ENCODE measurements at places on chromosomes 3 and 15. TPM values are rescaled to one million over a fixed set of nuclear protein-coding genes. Genes with fewer than 3 reads are reported as not detected.

GRCh38 chr3:111282024-111282423 is 210.4 kb downstream of the NECTIN3 start:
- no peak for DNase-seq

- DNase-seq: no peak
Measured at GRCh38 chr3:189170559-189170958, 1.2 kb upstream of the TPRG1 start.

DNA sequence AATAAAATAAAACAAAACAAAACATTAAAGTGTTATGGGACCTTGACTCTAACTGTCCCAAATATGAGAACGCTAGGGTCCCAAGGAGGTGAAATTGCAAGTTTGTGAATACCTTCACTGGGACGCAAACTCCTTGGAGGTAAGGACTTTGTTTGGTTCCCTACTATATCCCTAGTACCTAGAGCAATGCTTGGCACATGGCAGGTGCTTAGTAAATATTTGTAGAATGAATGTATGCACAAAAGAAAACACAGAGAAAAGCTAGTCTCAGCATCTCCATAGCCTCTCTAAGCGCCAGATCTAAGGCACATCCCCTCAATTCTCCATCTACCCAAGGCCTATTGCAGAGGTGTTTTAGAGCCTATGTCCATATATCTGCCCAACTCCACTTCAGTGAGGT is 30.5 kb downstream of the GPR176 start:
- no peak for DNase-seq

GRCh38 chr3:32391643-32392535 is at the start of gene CMTM7:
Gene CMTM7, plus strand, starts transcription at chr3:32391853. Its CDS starts 54 bp downstream, at chr3:32391907.
- DNase-seq: peak; percentile 69

- no peak for DNase-seq
Measured at GRCh38 chr15:95170561-95171380, 939.4 kb downstream of the MCTP2 start.

GRCh38 chr15:49715211-49715610 is 94.4 kb downstream of the DTWD1 start:
- DNase-seq: no peak

- no peak for DNase-seq
Measured at GRCh38 chr15:26630857-26631256, 142.0 kb downstream of the GABRB3 start.

Gene TTLL3
- 31.1 TPM for total RNA-seq

Gene CLDN18
- total RNA-seq: not detected

DNA sequence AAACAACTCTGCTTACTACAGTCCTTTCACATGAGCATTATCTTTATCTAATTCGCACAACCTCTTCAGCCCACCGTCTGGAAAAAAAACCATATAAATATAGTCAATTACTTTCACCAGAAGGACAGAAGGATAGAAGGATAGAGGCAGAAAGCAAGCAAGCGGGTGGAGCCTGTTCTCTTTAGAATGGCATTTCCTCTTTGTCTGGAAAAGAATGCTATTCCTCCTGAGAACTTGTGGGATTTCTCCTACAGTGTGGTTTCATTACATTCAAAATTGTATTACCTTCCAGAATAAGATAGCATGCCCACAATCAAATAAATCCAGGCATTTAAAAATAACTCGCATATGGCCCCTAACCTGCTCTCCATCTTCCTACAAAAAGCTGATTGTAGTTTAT is 23.1 kb downstream of the SLC30A4 start:
- DNase-seq: peak; percentile 30

- DNase-seq: peak; percentile 32
Measured at GRCh38 chr15:31197497-31198414, 96.2 kb upstream of the TRPM1 start.

Gene SLC28A1
- total RNA-seq: not detected

DNA sequence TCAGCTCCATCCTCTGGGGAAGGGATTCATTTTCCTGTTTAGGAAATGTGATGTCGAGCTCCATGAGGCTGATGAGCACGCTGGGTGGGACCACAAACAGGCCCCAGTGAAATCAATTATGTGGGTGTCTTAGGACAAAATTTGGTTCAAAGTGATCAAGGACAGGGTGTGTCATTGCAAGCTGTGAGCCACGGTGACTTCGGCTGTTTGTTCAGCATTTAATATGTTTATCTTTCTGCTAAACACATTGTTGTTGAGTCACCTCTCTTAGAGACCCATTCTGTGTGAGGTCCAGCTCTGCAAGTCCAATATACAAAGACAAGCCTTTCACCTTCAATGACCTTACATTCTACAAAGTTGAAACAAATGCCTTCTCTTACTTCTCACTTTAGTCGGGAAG is 41.3 kb downstream of the SSR3 start:
- DNase-seq: no peak

DNA sequence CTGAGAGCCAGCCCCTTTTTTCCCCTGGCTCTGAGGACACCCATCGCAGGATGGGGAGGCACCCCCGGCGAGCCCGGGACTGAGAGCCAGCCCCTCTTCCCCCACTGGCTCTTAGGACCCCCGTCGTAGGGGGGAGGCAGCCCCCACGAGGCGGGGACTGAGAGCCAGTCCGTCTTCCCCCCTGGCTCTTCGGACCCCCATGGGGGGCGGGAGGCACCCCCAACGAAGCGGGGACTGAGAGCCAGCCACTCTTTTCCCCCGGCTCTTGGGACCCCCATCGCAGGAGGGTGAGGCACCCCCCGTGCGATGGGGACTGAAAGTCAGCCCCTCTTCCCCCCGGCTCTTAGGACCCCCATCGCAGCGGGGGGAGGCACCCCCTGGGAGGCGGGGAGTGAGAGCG is 36.8 kb upstream of the SSUH2 start:
- DNase-seq: no peak

Gene GATM
- 0.89 TPM for total RNA-seq

- no peak for DNase-seq
Measured at GRCh38 chr3:78314327-78314726, 1274.4 kb downstream of the ROBO2 start.

GRCh38 chr3:100463002-100463401 is 29.4 kb upstream of the TMEM45A start:
- peak; percentile 84 for DNase-seq

- no peak for DNase-seq
Measured at GRCh38 chr15:77145370-77145769, 74.5 kb upstream of the TSPAN3 start.

Gene GNB4
- 84.7 TPM for total RNA-seq

DNA sequence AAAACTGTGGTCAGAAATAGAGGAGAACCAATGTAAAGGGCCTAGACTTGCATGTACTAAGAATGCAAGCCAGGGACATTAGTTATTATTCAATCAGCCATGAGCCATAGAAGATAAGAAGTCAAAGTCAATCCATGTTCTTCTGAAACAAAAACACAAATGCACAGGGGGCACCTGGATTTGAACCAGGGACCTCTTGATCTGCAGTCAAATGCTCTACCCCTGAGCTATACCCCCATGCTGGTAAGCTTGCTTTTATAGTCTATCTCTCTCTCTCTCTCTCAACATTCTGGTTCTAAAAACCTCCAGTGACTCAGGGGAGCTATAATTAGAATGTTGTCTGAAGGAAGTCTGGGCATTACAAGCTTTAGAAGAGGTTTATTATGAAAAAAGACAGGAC is 85.6 kb upstream of the ACP3 start:
- peak; percentile 83 for DNase-seq

GRCh38 chr3:36520241-36521006 is 140.1 kb downstream of the STAC start:
- DNase-seq: no peak

DNA sequence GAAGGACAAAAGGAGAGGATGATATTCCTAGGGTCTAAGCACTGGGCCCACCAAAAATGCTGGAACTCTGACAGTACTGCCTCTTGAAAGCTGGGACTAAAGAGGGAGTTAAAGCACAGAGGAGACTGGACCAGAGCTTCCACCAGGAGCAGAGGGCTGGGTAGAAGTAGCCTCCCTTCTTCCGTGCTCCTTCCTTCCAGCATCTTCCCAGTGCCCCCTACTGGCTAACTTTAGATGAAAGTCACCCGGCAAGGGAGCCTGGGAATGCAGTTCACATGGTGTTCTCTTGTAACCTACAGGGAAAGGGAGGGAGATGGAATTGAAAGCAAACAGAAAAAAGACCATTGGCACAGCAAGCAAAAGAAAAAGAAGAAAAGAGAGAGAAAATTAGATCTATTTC is 106.1 kb upstream of the COL8A1 start:
- DNase-seq: peak; percentile 81

Gene EBLN2
- total RNA-seq: 3.0 TPM

Gene RHOV
- not detected for total RNA-seq

DNA sequence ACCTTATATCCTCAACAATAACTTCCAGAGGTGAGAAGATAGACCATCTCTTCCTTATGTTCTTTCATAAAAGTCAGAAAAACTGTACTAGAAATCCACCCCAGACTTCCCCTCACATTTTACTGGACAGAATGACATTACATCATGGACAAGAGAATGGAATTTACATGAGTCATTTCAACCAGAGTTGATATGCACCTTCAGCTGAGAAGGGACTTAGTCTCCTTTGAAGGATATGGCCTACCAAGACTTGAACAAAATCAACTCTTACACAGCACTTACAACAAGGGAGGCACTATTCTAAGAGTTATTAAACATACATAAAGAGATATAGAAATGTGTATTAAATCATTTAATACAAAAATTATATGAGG is 380.0 kb upstream of the DPH6 start:
- peak; percentile 17 for DNase-seq

GRCh38 chr3:27385504-27385903 is 16.3 kb upstream of the NEK10 start:
- DNase-seq: no peak

DNA sequence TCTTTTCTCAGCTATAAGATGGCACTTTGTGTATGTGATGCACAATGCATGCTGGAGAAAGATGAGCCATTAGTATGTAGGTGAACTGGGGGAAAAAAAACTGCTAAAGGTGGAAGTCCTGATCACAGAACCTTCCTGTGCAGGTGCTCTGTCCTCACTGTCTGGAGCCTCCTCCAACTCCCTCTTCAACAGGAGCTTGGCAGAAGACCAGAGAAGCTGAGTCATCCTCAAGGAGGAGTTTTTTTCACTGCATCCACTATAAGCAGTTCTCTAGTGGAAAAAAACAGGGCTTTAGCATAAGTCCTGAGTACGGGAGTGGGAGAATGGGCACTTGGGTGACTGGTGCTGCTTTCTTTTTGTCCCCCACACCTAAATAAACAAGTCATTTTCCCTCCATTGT is 168.4 kb upstream of the CADPS start:
- peak; percentile 78 for DNase-seq

GRCh38 chr3:107752202-107752990 is 229.6 kb downstream of the BBX start:
- DNase-seq: peak; percentile 39

- no peak for DNase-seq
Measured at GRCh38 chr3:128402319-128402718, 64.4 kb downstream of the DNAJB8 start.

DNA sequence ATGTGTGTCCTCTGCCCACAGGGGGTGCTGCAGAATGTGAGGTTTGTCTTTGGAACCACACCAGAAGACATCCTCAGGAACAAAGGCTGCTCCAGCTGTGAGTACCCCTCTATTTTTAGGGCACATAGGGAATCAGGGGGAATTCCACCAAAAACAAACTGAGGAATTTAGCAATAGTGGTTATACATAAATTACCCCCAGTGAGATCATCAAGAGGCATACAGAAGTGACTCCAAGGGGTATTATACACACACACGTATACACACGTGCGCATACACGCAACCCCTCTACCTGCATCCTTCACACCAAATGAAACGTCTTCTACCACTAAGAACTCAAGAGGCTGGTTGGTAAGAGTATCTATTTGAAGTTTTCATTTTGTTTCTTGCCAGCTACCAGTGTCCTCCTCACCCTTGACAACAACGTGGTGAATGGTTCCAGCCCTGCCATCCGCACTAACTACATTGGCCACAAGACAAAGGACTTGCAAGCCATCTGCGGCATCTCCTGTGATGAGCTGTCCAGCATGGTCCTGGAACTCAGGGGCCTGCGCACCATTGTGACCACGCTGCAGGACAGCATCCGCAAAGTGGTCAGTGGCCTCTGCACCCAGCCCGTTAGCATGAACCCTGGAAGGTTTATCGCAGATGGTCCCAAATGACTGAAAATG is 2.9 kb downstream of the THBS1 start:
- DNase-seq: peak; percentile 83

- DNase-seq: peak; percentile 74
Measured at GRCh38 chr3:61928039-61928438, 366.7 kb downstream of the PTPRG start.

- DNase-seq: no peak
Measured at GRCh38 chr3:13876451-13877100, 3.3 kb downstream of the WNT7A start.

DNA sequence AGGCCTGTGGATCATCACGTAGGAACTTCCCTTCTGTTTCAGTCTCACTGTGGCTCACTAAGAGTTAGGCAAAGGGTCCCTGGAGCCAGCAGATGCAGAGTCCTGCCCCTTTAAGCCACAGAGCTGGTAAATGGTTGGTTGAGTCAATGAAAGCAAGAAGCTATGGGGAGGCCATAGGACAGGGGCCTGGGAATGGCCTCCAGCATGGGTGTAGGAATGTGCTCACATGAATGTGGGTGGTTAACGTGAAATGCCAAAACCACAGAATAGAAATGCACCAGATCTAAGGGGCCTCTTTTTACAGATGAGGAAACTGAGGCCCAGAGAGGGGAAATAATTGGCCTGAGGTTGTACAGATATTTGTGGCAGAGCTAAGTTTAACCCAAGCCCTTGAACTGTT is 150.3 kb downstream of the TLE3 start:
- DNase-seq: no peak

Gene SPATA12
- total RNA-seq: not detected

GRCh38 chr3:12579905-12580304 is 23.0 kb downstream of the MKRN2 start:
- DNase-seq: peak; percentile 70

GRCh38 chr15:72306211-72306785 is 13.7 kb downstream of the CELF6 start:
- peak; percentile 48 for DNase-seq

DNA sequence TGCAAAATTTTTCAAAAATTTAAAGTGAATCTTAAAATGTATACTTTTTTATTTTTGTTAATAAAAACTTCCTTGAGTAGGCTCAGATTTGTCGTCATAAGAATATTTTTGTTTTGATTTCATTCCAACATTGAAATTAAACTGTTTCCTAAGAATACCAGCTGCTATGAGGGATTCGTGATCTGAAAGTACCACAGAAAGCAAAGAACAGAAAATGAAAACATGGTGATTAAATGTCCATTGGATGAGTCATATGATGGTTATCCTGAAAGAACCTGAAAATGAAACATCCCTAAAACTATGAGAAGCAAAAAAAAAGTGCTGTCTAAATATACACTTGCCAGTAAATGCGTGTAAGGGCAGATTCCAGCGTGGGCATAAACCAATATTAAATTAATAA is 143.8 kb downstream of the GMNC start:
- DNase-seq: peak; percentile 80

Data from GM23248 (cell line).